NCI-H345 (cell line): ENCODE measurements at places on chromosomes 5 and 9.

DNA sequence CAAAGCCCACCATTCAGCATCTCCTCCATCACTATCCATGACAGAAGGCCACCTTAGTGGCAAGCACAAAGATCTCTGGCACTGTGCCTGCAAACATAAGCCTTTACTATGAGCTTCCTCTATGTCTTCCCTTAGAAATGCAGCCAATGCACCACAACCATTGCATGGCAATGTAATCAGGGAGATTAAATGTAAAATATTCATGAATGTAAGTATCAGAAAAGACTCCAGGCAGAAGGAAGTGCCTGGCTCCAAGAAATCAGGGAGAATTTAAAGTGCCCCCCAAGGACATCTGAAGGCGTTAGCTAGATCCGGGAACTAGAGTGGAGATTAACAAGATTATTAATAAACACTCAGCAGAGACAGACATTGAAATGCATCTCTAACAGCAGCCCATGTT is 32.5 kb upstream of the MYORG start:
- DNase-seq, result no peak

DNA sequence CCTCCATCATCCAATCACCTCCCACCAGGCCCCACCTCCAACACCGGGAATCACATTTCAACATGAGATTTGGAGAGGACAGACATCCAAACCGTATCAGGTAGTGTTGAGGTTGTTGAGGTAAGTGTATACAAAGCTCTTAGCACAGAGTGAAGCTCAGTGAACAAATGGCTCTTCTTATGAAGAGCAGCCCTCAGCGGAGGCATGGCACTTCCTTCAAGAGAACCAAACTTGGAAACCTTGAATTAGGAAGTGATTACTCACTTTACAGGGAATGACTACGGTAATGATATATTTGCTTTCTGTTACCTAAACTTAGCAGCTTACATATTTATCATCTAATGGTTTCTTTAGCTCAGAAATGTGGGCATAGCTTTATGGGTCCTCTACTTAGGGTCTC is 92.8 kb downstream of the IQGAP2 start:
- no peak for DNase-seq

- DNase-seq, result no peak
Measured at GRCh38 chr9:115978091-115978490, 175.5 kb upstream of the PAPPA start.

- DNase-seq, result no peak
Measured at GRCh38 chr5:171931163-171931562, 75.3 kb downstream of the FBXW11 start.

DNA sequence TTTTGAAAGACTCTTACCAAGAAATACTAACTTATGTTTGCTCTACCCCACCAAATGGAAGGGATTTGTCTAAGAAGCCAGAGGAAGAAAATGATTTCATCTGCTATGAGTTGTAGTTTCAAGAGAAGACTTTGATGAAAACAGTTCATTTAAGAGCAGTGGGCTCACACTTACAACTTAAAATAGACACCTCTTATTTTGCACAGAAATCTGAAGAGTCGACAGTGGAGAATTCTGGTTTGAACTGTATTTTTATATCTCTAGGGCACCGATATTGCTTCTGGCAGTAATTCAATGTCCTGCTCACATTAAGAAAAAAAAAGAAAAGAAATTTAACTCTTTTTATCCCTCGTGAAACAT is 1.9 kb upstream of the DAB2 start:
- no peak for DNase-seq

- no peak for DNase-seq
Measured at GRCh38 chr5:103617090-103617489, 54.5 kb upstream of the NUDT12 start.

DNA sequence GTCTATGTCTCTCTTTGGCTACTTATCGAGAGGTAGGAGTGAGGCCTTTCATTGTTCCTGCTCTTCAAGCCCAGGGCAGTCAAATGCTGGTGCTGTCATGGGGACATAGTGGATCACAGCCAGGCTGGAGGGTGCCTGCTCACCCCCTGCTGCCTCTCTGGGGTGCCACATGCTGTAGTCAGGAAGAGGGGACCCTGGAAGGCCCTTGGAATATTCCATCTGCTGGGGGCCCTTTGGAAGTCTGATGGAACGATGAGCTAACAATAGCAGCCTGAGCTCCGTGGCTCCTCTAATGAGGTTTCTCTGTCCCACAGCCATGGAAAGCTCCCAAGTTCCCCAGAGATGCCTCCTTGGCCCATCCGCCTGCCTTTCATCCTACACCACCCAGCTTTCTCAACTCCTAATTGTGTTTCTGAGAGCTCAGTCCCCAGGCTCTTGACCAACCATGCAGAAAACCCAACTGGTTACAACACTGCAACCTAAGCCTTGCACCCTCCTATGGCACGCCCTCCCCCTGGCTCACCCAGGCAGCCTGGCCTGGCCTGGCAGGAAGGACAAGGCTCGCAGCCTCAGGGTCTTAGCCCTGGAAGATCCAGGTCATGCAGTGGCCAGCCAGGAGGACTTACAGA is 91.7 kb downstream of the NRG2 start:
- no peak for DNase-seq

- no peak for DNase-seq
Measured at GRCh38 chr5:127176769-127177168, 103.5 kb upstream of the C5orf63 start.
